DMS79 (cell line): ENCODE measurements at places on chromosomes 3 and 15.

DNA sequence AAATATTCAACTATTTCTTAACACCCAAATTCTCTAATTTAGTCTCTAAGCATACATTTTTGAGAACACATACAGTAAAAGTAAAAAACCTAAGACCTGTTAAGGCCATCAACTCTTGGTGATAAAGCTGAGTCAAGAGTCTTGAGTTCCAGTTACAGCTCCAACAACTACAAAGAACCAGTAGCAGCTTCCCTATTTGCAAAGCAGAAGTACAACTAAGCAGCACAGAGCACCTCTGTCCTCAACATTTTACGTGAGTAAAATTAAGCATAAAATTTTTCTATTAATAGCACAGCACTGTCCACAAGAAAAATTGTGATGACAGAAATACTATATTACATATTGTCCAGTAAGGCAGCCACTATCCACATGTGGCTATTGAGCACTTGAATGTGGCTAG lies 4.4 kb downstream of the PCOLCE2 start:
- no peak for DNase-seq

DNA sequence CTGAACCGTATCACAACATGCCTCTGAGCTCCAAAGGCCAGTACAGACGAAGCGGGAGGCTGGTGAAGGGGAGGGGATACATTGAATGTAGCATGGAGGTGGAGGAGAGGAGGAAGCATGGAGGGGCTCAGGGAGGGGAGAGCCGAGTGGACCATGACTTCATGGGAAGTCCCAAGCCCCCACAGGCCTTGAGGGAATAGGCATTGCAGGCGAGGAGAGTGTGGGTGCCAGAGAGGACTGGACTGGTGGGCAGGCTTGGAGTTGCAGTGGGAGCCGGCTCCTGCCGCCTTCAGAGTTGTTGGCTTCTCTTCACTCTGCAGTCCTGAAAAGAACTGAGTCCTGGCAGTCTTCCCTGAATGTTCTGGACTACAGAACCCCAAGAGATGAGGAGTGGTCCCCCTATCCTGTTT lies 3.3 kb upstream of the RNU6-1 start:
- DNase-seq, result no peak

DNA sequence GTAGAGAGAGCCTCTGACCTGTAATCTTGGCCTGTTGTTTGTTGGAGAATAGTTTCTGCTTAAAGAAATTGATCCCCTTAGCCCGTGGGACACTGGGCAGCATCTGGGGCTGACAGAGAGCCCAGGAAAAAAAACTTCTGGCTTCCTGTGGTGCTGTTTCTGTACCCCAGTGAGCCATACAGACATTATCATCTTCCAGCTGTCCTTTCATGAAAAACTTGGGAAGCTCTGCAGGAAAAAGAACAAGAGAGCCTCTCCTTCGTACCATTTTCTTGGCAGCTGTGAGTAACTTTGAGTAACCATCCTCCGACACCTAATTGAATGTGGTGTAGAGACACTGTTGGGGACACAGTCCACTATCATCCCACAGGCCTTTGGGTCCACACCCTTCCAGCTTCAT lies 333.0 kb downstream of the SHQ1 start:
- DNase-seq, result no peak

- DNase-seq, result no peak
Measured at GRCh38 chr3:152828075-152828840, 6.7 kb upstream of the P2RY1 start.

DNA sequence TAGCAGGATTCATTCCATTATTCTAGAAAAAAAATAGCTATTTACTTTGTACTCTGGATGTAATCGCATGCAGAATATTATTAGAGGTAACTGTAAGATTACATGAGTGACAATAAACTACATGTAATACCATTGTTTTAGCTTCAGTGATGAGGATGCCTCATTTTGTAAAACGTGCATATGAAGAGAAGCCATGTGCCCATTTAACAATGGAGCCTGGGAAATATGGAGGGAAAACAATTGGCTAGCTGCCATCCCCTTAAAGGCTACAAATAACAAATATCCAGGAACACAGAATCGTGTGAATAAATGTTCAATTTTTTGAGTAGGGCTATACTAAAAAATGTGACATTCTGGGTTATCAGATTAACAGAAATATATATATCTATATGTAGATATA lies 151.1 kb downstream of the SAMMSON start:
- DNase-seq, result no peak

GRCh38 chr15:40900256-40901052 lies 6.2 kb downstream of the VPS18 start:
- DNase-seq, result no peak

DNA sequence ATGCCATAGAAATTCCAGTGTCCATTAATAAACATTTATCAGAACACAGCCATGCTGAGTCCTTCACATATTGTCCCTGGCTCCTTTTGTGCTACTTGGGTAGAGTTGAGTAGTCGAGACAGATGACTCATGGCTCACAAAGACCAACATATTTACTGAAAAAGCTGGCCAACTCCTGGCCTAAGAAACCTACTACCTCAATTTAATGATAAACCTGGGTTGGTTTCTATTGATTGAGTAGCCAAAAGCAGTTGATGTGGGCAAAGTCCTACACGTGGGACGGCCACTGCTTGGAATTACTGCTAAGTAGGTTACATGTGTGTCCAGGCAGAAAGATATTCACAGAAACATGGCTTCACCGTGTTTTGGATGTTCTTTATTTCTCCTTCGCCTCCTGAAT lies 402.2 kb downstream of the NR2F2 start:
- DNase-seq, result no peak

- no peak for DNase-seq
Measured at GRCh38 chr3:106183762-106184391, 315.1 kb upstream of the CBLB start.

DNA sequence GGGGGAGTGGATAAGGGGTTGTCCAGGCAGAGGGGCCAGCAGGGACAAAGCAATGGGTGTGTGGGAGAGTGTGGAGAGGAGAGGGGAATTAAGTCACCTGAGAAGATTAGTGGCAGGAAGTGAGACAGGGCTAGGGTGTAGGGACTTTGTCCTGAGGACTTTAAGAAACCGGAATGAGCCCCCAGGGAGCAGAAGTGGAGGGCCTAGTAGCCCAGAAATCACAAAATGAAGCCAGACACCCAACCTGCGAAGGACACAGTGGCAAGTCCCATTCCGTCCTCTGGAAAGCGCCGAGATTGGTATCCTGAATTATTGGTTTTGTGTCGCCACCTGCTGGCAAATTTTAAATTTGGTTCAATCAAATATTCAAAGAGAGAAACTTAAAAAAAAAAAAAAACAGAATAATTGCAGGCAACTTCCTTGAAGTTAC lies 78.0 kb upstream of the SLC25A36 start:
- DNase-seq, result peak; percentile 19

GRCh38 chr3:134903837-134904236 lies 108.8 kb downstream of the EPHB1 start:
- no peak for DNase-seq

DNA sequence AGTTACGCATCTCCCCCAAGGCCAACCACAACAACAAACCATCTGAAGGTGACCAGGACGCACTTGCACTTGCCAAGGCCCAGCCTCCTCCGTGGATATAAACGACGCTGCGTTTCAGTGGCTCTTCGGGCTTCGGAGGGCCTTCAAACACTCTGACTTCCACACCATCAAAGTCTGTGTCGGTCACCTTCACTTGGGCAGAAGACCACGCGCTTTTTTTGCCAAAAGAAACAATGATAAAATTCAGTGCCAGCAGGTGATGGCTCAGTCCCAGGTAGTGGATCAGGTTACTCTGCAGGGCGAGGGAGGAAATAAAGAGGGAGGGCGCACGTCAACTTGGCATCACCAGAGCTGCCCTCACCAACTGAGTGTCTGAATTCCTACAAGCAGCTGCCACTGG lies 63.0 kb downstream of the NCEH1 start:
- DNase-seq, result peak; percentile 85

- DNase-seq, result no peak
Measured at GRCh38 chr15:52804526-52805081, 14.5 kb upstream of the ONECUT1 start.

GRCh38 chr3:112561484-112561733 lies 353 bp downstream of the ATG3 start:
- no peak for DNase-seq

- DNase-seq, result no peak
Measured at GRCh38 chr15:23420806-23421575, 26.1 kb downstream of the GOLGA6L2 start.

DNA sequence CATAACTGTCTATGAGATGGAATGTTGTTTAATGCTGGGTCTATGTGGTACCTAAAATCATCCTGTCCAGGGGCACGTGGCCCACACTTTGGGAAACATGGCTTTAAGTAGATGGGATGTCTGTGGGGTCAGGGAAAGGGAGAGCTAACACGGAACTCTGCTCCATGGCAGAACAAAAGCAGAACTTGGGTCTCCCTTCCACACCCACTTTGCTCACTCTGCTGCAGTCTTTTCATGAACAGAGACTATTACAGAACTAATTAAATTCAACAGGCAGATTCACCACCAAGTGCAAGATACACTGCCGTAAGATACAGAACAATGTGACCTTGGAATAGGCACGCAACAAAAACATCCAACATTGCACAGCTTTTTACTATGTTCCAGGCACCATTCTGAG lies 28.2 kb downstream of the POPDC2 start:
- no peak for DNase-seq

DNA sequence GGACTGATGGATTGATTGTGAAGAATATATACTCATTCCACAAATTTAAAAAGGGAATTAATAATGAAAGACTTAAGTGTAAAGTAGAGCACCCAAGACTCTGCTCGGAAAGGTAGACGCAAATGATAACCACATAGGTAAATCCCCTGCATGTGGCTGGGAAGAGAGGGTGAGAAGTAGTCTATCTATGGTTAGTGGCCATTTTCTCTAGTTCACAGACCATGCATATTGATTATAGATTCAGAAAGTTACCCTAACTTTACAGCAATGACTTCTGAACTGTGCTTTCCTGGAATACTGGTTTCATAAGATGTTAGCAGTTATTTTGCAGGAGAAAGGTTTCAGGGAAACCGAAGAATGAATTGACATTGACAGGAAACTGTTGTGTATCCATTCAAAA lies 51.7 kb downstream of the CASR start:
- no peak for DNase-seq

DNA sequence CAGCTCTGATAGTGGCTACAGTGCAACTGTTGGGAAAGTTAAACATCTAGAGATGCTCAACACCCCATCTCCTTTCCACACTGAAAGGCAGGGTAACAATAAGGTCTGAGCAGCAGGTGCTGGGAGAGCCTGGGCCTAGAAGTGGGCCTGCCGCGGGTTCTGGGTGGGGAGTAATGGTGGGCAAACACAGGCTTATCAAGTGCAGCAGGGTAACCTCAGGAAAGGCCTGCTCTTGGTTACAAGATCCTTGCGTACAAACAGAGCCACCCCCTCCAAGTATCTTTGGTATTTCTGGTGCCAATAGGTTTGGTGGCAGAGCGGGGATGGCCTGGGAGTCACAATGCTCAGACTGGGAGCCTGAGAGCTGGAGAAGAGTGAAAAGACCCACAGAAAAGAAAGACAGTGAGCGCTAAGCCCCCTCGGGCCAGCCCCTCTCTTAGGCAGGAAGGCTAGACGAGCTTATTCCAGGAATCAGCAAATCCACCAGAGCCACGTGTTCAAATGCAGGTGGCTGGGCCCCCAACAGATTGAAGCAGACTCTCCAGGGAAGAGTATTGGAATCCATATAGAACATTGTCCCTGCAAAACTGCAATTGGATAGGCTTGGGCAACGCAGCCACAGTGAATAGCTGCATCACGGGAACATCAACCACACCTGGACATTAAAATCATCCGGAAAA lies 2.7 kb downstream of the IQSEC1 start:
- DNase-seq, result no peak

- no peak for DNase-seq
Measured at GRCh38 chr3:105752791-105753415, 115.9 kb downstream of the CBLB start.

- no peak for DNase-seq
Measured at GRCh38 chr3:140177943-140178342, 243.0 kb downstream of the CLSTN2 start.

DNA sequence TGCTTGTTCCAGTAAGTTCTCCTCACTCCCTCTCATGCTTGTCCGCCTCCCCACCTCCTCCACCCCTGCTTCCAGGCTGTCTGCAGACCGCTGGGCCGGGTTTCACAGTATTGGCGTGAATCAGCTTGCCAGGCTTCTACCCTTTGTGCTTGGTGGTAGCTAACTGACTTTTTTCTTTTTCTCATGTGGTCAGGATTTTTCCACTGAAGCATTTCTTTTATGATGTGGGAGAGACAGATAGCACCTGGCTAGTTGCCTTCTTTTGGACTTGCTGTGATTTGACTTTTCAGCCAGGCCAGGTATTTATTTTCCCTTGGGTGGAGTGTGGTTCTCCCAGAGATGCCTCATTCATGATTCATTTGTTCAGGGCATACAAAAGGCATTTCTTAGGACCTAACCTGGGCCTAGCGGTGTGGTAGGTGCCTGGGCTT lies 60.6 kb downstream of the ST6GAL1 start:
- DNase-seq, result no peak

DNA sequence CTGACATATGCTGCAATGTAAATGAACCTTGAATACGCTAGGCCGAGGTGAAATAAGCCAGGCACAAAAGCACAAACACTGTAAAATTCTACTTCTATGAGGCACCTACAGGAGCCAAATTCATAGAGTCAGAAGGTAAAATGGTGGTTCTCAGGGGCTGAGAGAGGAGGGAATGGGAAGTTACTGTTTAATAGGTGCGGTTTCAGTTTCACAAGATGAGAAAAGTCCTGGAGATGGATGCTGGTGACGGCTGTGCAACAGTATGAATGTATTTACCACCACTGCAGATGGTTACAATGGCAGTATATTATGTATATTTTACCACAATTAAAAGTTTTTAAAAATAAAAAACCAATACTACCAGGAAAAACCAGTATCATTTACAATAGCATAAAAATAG lies 4.0 kb downstream of the TNK2 start:
- DNase-seq, result no peak

- no peak for DNase-seq
Measured at GRCh38 chr15:31953478-31953877, 76.8 kb upstream of the CHRNA7 start.

DNA sequence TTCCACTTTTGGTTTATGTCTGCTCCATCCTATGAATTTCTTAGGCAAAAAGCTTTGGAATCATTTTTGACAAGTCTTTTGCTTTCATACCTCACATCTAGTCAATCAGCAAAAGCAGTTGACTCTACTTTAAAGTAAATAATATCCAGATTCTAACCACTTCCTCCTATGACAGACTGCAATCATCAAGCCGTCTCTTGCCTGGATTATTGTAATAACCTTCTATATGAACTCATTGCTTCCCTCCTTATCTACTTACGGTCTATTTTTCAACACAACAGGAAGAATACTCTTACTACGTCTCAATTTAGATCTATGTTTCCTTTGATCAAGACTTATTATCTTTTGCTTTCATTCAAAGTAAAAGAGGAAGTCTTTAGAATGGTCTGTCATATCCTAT lies 20.7 kb downstream of the CLDN1 start:
- DNase-seq, result no peak

DNA sequence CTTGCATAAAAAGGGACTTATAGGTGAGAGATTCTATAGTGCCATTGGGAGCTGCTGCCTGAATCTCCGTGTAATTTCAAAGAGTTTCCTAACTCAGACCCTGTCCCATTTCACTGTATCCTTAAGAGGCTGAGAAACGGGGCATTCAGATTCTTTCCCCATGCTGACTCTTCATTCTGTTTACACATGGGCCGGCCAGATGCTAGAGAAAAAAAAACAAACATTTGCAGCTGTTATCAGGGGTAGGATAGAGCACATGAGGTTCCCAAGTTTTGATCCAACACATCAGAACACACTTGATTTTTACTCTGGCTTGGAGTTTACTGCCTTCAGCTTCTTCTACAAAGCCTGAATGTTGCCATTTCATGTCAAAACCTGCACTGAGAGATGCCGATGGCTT lies 215.9 kb upstream of the TPRG1 start:
- no peak for DNase-seq

- no peak for DNase-seq
Measured at GRCh38 chr15:49982584-49982983, 136.4 kb downstream of the ATP8B4 start.
